ENCODE measurements at places on chromosomes 5 and 9.
A peak's percentile ranks its signal among the peaks of the same experiment; 100 is the strongest.

GRCh38 chr5:148830211-148830610 lies 3.8 kb downstream of the ADRB2 start:
- no peak for DNase-seq

DNA sequence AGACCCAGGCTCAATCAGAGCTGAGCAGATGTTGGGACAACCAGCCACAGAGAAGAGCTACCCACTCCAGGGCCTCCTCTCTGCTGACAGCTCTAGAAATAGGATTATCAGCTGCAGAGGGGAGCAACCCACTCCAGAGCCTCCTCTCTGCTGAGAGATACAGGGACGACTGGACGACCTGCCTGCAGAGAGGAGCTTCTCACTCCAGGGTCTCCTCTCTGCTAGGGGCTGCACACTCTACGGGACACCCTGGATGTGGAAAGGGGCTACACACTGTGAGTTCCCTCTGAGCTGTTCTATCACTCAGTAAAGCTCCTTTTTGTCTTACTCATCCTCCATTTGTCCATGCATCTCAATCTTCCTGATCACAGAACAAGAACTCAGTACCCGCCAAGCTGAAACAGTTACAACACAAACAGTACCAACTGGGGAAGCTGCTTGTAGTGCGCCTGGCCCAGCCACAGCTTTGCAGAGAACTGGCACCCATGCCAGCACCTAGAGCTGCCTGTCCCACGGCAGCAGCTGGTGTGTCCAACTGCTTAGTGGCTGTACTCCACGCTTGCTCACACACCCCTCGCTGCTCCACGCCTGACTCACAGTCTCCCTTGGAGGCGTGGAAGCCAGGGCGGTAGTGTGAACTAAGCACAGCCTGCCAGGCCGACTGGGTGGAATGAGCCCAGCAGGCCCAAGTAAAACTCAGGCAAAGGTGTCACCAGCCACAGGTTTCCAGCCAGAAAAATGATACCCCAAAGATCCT lies 56.8 kb downstream of the PRELID2 start:
- no peak for DNase-seq

GRCh38 chr5:167573370-167574127 lies 717.9 kb upstream of the WWC1 start:
- peak; percentile 1 for DNase-seq

- DNase-seq: no peak
These were observed 152.3 kb downstream of the HSD17B3 start for GRCh38 chr9:96149533-96150280.

DNA sequence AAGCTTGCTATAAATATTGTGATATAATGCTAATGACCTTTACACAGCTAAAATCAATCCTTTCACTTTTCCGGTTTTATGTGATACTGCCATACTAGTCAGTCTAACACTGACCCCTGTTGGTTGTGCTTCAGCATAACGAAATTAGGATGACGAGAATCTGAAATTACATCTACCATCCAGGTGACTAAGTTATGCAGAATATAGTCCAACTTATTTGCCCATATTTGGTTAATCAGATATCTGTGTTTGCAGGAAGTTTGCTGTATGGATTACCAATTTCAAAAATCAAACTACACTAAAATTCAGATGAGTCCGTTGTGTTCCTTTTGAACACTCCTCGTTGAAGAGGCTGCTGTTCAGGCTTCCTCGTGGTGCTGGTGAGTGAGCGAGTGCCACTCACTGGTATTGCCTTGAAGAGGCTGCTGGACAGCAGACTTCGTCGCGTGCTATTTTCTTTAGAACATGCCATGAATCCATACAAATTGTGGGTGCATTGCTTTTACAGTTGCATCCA lies 32.5 kb downstream of the TENT4A start:
- peak; percentile 21 for DNase-seq

DNA sequence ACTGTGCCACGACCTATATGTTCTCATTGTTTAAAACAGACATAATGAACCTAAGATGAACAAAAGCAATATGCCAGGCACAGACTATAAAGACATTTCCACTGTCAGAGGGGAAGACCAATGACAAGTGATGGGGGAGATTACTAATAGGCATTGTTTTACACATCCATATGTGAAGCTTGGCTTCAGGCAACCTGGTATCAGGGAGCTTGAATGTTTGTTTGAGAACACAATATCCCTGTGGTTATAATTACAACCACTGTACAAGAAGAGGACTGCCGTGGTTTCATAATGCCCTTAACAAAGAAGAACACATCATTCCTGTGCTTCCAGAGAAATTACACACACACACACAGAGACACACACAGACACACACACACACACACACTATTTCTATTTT lies 385.7 kb downstream of the BNC2 start:
- DNase-seq: no peak

DNA sequence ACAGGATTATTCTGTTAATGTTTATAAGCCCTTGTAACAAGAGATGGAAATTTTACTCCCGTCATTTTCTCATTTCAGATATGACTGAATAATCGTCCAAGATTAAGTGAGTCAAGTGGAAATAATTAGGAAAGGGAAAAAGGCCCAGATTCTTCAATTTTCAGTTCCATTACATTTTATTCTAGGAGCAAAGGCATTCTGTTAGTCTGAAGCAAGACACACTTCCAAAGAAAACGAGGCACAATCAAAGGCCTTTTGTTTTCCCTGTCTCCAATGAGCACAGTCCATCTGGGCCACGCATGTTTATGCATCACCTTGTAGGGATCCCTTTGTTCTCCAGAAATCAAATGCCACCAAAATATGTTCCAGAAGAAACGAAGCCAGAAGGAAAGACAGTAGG lies 382.9 kb upstream of the RFX3 start:
- DNase-seq: no peak

- DNase-seq: no peak
These were observed 2.5 kb upstream of the RAB14 start for GRCh38 chr9:121204121-121204520.

DNA sequence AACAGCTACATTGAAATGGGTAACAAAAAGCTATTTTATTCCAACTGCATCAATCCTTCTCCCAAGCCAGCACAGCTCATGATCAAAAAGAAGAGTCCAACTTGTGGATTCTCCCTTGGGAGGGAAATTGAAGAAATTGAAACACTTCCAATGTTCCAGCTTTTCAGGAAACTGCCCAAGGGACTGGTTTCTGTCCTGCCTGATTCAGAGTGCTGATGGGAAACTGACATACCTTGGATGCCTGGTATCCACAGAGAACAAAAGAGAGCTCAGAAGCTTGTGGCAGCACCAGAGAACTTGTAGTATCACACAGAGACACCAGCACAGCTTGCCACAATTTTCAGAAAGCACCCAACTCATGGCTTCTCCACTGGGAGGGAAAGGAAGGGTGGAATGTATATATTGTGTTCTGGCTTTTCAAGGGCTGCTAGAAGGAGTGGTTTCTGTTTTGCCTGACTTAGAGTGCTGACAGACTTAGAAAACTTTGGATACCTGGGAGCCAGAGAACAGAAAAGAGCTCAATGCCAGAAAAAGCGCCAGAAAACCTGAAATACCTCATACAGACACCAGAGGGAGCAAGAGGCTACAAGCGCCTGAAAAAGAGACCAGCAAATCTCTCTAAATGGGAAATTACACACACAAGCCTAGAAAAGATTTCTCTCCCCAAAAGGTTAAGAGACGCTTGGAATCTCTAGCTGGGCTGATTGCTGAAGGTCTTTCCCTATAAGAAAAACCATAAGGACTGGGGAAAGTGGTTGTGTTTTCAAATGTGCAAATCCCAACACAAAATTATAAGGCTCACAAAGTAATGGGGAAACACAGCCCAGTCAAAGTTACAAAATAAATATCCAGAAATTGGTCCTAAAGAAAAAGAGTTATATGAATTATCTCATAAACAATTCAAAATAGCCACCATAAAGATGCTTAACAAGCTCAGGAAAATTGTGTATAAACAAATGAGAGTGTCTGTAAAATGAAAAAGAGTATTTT lies 178.8 kb downstream of the SPOCK1 start:
- DNase-seq: peak; percentile 8

DNA sequence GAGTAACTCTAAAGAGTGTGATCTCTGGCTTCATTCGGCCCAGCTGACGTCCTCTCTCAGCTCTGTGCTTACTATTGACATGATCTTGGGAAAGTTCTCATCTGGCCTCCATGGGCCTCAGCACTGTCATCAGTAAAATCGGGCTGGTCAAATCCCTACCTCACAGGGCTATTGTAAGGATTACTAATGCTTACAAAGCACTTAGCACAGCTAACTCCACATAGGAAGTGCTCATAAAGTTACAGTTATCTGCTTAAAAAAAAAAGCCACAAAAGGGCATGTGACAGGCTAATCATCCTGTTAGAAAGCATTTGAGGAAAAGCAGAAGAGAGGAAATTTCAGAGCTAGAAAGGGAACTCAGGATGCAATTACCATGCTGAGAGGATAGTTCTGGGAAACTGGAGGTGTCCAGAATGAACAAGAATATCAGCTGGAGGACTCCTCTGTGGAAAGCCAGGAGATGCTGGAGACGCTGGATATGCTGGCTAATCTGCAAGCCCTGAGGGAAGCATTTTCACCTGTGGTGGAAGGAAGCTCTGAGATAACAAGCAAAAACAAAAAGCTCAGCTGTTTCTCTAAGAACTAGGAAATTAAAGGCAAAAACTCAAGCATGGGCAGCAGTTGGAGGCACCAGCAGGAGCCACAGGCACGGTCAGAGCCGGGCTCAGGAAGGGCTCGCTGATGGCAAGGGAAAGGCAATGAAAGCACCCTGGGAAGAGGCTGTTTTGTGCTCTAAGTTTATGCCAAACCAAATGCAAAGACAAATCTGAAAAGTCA lies 4.4 kb upstream of the BHMT start:
- no peak for DNase-seq

DNA sequence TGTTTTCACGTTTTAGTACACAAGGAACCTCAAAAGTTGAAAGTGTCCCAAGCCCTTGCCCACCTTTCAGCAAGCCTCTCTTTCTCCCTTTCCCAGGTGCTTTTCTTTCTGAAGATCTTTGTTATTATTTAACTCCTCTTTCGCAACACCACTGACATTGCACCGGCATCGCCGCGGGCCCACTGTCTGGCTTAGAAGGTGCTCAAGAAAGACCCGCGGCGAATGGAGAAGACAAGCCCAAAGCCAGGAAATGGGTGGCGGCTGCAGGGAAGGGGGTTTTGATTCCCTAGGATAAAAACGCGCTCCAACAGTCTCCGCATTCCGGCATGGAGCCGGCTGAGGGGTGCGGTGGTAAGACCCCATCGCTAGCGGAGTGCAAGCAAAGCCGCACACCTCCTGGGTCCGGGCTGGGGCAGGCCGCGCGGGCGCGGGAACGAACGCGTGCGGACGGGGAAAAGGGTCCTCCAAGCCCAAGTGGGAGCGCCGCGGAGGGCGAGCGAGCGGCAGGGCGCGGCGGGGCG lies 404 bp upstream of the AFAP1L1 start:
- no peak for DNase-seq

DNA sequence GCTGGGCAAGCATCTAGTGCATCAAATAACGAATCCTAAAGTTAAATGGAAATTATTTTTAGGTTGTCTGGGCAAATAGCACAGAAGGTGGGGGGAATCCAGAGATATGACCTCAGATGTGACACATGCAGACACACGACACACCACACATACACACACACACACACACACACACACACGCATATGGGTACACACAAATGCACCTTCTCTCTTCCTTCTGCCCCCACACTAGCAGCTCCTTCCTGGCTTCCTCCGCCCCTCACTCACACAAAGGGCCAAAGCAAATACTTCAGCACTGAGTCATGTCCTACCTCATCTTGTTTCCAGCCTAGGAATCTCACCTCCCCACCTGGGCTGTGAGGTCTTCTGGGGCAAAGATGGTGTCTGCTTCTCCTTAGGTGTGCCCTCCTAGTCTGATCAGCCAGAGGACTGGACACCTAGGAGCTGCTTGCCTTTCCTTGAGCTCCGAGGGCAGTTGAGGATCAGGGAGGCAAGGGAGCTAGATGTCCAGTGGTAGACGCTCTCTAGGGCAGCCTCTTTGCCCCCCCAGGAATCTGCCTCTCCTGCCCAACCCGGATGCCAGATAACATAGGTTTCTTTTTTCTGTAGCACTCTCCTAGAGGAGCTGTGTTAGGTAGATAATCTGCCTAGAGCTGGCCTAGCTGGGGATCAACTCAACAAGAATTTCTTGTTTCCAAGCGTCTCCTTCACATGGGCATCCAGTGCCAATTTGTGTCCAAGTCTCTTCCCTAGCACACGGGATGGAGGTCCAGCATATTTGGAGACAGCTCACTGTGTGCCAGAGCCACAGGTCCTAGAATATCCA lies 14.3 kb upstream of the JADE2 start:
- no peak for DNase-seq

DNA sequence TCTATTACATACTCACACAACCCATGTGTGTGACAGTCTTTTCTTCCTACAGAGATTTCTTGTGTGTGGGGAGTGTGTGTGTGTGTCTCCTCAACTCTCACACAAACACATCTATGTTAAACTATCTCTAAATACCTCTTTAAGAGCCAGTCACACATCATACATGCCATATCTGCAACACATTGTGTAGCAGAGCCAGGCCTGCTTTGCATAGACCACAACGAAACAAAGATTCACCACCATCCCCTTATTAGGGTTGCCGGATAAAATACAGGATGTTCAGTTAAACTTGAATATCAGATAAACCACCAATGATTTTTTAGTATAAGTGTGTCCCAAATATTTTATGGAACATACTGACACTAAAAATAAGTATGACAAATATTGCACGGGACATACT lies 2.3 kb downstream of the FAM170A start:
- DNase-seq: no peak

- DNase-seq: no peak
These were observed 24.2 kb upstream of the HAND1 start for GRCh38 chr5:154502180-154502579.

GRCh38 chr5:159971038-159971437 lies 37.9 kb upstream of the TTC1 start:
- no peak for DNase-seq

DNA sequence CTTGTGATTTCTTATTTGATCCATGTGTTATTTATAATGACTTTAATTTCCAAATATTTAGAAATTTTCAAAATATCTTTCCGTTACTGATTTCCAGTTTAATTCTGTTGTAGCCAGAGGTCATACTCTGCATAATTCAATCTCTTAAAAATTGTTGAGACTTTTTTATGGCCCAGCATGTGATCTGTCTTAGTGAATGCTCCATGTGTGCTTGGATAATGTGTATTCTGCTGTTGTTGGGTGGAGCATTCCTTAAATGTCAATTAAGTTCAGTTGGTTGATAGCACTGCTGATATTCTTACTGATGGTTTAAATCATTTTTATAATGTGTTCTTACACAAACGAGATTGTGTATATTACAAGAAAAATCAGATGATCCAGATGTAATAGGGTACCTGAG lies 180.8 kb downstream of the RGS3 start:
- DNase-seq: no peak
